Bronchial smooth muscle cell (primary cell): ENCODE measurements at places on chromosomes 4 and X. TPM values are rescaled to one million over a fixed set of nuclear protein-coding genes. Genes with fewer than 3 reads are reported as not detected.

MAGEA11 gene
- total RNA-seq: not detected in 2 replicates

IRS4 gene
- under 0.01 TPM in 1 of 2 replicates, not detected in the other for total RNA-seq

PIGA gene
- 3.2 and 4.7 TPM in 2 replicates for total RNA-seq

PAGE5 gene
- not detected in 2 replicates for total RNA-seq

CLDN34 gene
- total RNA-seq: not detected in 2 replicates

LPAR4 gene
- 0.16 and 0.34 TPM in 2 replicates for total RNA-seq

TEX13D gene
- total RNA-seq: not detected in 2 replicates

HDAC6 gene
- total RNA-seq: 17.7 and 26.3 TPM in 2 replicates

FRMPD3 gene
- total RNA-seq: under 0.01 and 0.09 TPM in 2 replicates

FDCSP gene
- not detected in 2 replicates for total RNA-seq
